Esophagus squamous epithelium (tissue), 5 donors: ENCODE measurements at places on chromosomes 5 and 9. TPM values are rescaled to one million over a fixed set of nuclear protein-coding genes. Genes with fewer than 3 reads are reported as not detected.

Gene LCN9
- not detected for total RNA-seq

Gene SPINK13
- total RNA-seq = not detected

Gene FBXW2
- total RNA-seq = 28.1 TPM

DNA sequence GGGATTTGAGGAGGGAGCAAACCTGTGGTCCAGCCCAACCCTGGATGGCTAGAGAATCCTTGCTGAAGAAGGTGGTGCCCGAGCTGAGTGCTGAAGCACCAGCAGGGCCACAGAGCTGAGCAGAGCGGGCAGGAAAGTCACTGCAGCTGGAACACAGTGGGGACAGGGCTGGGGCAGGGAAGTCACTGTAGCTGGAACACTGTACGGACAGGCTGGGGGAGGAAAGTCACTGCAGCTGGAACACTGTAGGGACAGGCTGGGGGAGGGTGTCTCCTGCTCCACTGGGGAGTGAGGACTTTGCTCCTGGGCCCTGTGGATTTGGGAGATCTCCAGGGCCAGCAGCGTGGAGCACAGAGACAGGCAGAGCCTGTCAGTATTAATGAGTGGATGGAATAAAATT lies 9.0 kb upstream of the SUSD3 start:
- no peak for DNase-seq

DNA sequence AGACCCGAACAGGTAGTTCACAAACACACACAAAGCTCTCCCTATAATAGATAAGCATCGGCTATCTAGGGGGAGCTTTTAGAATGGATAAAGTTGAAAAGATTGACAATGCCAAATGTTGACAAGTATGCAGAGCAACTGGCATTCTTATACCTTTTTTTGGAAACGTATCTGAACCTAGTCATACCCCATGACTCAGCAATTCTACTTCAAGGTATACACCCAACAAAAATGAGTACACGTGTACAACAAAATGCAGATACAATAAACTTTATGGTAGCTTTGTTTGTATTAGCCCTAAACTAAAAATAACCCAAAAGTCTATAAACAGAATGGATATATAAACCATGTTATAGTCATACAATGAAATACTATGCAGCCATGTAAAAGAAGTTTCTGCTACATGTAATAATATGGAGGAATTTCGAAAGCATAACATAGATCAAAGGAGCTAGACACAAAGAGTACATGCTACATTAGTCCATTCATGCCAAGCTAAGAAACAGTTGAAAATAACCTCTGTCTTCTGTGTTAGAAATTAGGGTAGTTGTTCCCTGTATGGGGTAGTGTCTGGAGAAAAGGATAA lies 718.5 kb upstream of the ZNF608 start:
- no peak for DNase-seq

- DNase-seq = no peak
These were observed 259.2 kb downstream of the PDZD2 start for GRCh38 chr5:31898036-31898632.

- no peak for DNase-seq
These were observed 41.8 kb upstream of the PAM start for GRCh38 chr5:102713278-102713677.

- DNase-seq = no peak
These were observed 22.3 kb upstream of the TMEM250 start for GRCh38 chr9:136140966-136141365.

DNA sequence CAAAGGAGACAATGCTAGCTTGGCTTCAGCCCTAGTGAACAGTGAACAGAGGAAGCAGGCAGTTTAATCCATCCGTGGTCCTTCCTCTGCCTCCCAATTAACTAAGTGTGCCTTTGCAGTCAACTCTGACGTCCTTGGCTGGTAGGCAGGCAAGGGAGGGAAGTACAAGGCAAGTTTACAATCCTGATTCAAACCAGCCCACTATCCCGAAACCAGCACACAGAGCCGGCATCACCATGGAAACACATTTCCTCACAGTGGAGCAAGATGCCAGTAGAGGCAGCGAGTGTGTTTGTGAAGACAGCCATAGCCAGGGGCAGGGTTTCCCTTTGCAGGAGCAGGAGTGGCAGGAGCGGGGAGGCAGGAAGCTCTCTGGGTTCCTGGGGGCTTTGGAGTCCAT lies 73.9 kb downstream of the GOLPH3 start:
- no peak for DNase-seq
